Stimulated activated memory B cell treated with anti-CD40 and anti-IgM and Interleukin-4, amounts not matched to agents 10 μg/mL and 1 μg/mL and 100 μg/mL, for 72 hours (primary cell): ENCODE measurements at places on chromosomes 7 and 10.

- H3K4me1 ChIP-seq, result no peaks in the 10 kb centered on the region
- no peaks in the 10 kb centered on the region for H3K36me3 ChIP-seq
- no peaks in the 10 kb centered on the region for H3K27me3 ChIP-seq
- no peak for ATAC-seq
These were observed 97.3 kb upstream of the CTBP2 start for GRCh38 chr10:125257521-125258108.

DNA sequence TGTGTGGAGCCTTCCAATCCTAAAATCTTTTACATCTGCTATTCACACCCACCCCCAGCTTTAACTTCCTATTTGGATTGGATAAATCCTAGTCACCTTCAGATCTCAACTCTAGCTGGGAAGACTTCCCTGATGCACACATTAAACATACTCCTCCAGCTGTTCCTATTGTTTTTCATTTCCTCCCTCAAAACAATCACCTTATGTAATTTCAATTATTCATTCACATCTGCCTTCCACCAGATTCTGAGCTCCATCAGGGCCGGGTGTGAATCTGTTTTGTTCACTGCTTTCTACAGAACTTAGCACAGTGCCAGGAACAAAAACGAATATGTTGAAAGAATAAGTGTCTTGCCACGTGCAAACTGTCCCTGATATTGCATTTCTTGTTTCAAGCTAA, 497.4 kb downstream of the PLXDC2 start:
- H3K4me1 ChIP-seq, result no peaks in the 10 kb centered on the region
- H3K27me3 ChIP-seq, result no peaks in the 10 kb centered on the region
- no peak overlapping the region for H3K27ac ChIP-seq
- no peak for ATAC-seq
- H3K36me3 ChIP-seq, result no peaks in the 10 kb centered on the region
- H3K4me3 ChIP-seq, result no peak overlapping the region

DNA sequence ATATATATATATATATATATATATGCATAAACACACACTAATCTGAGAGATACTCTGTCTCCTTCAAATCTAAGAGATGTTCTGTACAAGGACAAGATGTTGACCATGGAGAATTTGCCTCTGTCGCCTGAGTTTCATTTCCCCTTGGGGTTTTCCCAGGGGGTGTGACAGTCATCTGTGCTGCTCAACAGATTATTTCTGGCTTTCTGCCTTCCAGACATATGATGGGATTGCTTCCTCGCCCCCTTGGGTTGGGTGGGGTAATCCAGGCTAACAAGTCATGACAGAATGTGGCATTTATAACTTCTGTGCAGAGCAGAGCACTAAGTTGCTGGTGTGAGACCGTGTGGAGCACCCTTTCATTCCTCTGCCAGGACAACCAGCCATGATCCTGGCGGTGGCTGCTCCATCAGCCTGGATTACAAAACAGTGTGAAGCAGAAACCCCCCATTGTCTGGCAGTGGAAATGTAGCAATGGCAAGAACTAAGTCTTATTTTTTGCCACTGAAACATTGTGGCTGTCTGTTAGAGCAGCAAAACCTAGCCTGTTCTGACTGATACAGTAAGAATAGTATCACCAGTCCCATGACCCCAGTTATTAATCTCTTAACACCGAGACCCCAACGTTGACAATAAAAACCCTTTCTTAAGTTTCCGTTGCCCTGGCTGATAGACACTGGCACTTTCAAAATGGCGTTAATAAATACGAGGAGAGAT, 13.7 kb upstream of the USP6NL start:
- peak; percentile 91 for ATAC-seq
- H3K4me3 ChIP-seq, result peak overlapping the region; percentile 18
- H3K27me3 ChIP-seq, result no peaks in the 10 kb centered on the region
- H3K36me3 ChIP-seq, result no peaks in the 10 kb centered on the region
- peaks cover 33% of the 10 kb centered on the region for H3K4me1 ChIP-seq
- peak overlapping the region; percentile 22 for H3K27ac ChIP-seq

DNA sequence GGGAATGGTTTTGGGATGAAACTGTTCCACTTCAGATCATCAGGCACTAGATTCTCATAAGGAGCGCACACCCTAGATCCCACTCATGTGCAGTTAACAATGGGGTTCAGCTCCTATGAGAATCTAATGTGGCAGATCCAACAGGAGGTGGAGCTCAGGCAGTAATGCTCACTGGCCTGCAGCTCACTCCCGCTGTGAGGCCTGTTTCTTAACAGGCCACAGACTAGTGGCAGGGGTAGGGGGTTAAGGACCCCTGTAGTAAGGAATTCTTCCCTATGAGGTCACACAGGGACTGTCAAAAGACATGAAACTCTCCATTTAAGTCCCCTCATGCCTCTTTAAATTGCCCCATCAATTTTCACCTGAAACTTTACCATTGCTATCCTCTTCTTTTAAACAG, 8.0 kb downstream of the HGF start:
- H3K27me3 ChIP-seq, result no peaks in the 10 kb centered on the region
- no peak for ATAC-seq
- H3K27ac ChIP-seq, result no peak overlapping the region
- no peaks in the 10 kb centered on the region for H3K36me3 ChIP-seq

DNA sequence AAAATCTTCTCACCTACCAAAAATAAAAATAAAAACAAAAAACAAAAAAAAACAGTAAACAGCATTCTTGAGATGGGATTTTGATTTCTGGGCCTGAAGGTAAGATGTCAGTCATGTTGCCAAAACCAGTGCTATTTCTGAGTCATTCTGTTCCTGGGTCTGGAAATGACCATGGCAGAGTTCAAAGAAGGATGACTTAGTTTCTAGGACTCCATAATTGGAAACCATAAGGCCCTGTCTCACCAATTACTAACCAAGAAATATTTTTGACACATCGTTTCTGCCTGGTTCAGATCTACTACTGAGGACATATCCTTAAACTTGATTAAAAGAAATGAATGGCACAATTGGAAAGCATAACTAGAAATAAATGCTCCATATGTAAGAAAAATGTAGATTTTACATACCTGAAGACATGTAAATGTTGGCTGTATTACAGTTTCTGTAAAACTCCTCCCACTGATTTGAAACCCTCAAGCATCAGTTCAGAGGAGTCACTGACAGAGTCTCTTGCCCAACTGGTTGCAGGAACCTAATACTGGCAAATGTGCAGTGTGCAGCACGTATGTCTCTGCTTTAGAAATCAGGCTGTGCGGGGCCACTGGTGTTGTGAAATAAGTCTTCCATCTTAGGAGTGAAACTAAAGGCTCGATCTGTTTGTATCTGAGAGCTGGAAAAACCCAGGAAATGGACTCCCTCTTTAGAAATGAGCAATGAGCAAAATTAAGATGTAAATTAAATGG, 84.8 kb upstream of the EGR2 start:
- H3K36me3 ChIP-seq, result no peaks in the 10 kb centered on the region
- H3K27me3 ChIP-seq, result no peaks in the 10 kb centered on the region
- H3K4me1 ChIP-seq, result peaks cover 26% of the 10 kb centered on the region
- no peak for ATAC-seq
- no peak overlapping the region for H3K4me3 ChIP-seq

GRCh38 chr10:16948361-16948760, 131.1 kb upstream of the RSU1 start:
- no peak overlapping the region for H3K27ac ChIP-seq
- H3K4me1 ChIP-seq, result no peaks in the 10 kb centered on the region
- H3K27me3 ChIP-seq, result no peaks in the 10 kb centered on the region
- ATAC-seq, result no peak
- no peak overlapping the region for H3K4me3 ChIP-seq
- peaks cover 8% of the 10 kb centered on the region for H3K36me3 ChIP-seq

DNA sequence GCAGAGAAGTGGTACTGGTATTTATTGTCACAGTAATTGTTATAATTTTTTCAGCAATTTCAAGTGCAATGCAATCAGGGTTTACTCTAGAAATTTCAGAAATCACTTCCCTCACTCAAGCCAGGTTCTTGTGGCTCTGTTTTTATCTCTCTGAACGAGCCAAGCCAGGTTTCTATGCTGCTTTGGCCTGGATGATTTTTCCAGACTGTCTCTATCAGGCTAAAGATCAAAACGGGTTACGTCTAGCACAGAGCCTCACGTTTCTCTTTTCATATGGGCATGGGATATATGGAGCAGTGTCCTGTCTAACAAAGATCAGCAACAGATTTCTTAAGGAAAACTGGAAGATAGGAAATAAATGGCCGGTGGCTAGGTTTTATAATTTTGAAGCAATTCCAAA, 1105.3 kb downstream of the NRG3 start:
- no peaks in the 10 kb centered on the region for H3K27me3 ChIP-seq
- no peaks in the 10 kb centered on the region for H3K4me1 ChIP-seq
- no peak overlapping the region for H3K27ac ChIP-seq
- no peaks in the 10 kb centered on the region for H3K36me3 ChIP-seq
- ATAC-seq, result no peak

DNA sequence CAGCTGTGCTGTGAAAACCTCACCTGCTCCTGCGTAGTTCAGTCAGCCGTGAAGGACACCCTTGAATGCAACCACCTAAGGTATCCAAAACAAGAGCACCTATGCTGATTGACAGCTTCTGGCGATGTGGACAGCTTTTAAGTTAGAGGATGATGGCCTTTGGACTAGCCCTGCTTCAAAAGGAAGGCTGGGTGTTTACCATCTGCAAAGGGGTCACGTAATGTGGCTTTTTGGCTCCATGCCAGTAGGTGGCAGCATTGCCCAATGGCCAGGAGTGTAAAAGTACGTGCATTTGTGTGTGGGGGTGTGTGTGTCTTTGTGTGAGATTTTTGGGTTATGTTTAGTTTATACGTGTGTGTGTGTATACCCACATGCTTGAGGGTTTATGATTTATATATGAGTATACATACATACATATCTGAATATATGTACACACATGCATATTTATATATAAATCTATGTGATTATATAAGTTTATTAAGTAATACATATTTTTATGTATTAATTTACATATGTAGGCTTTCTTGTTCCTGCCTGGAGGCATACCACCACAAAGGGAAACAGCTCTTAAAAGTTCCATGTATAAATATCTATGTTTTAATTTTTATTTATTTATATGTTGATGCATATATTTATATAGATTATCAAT, 236.3 kb upstream of the ANKRD30A start:
- H3K4me1 ChIP-seq, result no peaks in the 10 kb centered on the region
- H3K4me3 ChIP-seq, result no peak overlapping the region
- no peaks in the 10 kb centered on the region for H3K36me3 ChIP-seq
- peak; percentile 73 for ATAC-seq
- no peaks in the 10 kb centered on the region for H3K27me3 ChIP-seq
